G401 (cell line): ENCODE measurements at places on chromosomes 4 and X. TPM values are rescaled to one million over a fixed set of nuclear protein-coding genes. Genes with fewer than 3 reads are reported as not detected.

DNA sequence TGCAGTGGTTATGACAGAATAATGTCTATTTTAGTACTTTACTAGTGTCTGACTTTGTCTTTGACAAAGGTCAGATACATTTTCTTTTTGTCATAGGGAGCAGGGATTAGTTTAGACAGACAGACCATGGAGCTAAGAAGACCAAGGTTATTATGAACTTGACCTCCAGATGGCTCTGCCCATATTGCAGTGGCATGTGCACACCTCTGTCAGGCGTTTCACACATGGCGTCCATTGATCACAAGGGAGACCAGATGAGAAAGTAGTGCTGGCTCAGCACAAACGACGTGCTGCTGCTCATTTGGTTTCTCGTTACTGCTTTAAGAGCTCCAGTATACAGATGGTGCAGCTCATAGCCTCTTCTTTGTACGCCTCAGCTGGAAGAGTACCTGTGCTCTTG lies 56.3 kb upstream of the HPSE start:
- DNase-seq, result no peak

GRCh38 chr4:88846206-88846790 lies 148.7 kb upstream of the NAP1L5 start:
- no peak for DNase-seq

DNA sequence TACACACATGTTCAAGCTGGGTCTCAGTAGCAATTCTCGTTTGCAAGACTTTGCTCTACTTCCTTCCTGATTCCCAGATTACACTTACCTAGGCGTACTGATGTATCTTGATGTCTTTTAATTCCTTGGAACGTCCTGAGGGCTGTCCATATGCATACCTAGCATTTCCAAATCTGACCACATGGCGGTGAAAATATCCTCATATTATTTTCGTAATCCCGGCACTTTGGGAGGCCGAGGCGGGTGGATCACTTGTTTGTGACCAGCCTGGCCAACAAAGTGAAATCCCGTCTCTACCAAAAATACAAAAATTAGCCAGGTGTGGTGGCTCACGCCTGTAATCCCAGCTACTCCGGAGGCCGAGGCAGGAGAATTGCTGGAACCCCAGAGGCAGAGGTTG lies 1786.3 kb upstream of the TENM3 start:
- no peak for DNase-seq

DNA sequence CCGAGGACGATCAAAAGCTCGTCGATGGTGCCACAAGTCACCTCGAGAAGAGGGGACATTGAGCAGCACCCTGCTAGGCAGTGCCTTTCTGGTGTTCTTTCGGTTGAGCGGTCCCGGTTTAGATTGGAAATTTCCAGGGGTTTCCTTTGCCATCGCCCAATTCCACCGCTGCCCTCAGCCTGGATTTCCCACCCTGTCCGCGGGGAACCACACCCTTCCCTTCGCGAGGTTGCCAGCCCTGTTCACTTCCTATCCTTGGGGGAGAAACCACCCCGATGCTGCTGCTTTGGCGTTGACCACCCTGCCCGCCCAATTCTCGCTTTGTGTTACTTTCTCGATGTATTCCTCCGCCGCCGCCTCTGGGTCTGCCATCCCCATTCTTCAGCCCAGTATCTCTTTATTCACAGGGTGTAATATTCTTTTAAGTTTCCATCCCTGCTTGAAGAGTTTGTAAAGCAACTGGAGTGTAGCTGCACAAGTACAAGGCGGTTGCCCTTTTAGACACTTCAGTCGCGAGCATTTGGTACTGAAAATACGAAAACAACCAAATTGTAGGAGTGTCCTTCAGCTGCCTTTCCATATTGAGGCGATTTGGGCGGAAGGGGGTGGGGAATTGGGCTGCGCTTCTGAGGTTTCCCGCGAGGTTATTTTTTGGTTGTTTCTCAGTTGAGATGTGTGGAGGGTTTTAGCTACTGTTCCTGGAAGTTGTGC lies 1.1 kb downstream of the OGT start:
- peak; percentile 60 for DNase-seq

DNA sequence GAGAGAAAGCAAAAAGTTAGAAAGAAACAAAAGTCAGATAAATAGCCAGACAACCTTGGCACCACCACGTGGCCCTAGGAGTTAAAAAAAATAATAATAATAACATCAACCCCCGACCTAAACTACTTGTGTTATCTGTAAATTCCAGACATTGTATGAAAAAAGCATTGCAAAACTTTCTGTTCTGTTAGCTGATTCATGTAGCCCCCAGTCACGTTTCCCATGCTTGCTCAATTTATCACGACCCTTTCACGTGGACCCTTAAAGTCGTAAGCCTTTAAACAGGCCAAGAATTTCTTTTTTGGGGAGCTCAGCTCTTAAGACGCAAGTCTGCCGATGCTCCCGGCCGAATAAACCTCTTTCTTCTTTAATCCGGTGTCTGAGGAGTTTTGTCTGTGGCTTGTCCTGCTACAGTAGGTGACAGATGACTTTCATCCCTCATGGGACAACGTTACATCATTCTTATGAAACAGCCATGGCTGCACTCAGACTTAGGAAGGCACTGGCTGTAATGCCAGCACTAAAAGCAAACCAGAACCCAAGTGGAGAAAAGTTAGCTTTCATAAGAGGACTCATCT lies 520 bp downstream of the ACOX3 start:
- no peak for DNase-seq

DNA sequence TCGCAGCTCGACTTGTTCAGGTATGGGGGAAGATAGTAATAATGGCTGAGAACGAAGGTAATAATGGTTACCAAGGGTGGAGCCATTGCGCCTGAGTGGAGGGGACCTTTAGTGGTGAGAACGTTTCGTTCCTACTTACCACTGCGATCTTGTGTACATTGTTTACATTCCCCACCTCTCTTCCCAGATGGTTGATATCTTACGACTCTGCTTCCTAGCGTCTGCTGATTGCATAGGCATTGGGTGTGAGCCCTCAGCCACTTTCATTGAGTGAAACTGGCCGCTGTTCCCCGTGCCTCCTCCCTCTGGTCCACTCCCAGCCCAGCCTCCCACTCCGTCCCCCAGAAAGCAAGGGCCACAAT lies 850 bp downstream of the IGBP1 start:
- no peak for DNase-seq

GRCh38 chr4:37693450-37694190 lies 7.4 kb upstream of the RELL1 start:
- no peak for DNase-seq

- no peak for DNase-seq
These were observed 32.2 kb downstream of the ZCCHC12 start for GRCh38 chrX:118855681-118856310.

- DNase-seq, result no peak
These were observed 437.9 kb upstream of the MAOA start for GRCh38 chrX:43218198-43218597.

DNA sequence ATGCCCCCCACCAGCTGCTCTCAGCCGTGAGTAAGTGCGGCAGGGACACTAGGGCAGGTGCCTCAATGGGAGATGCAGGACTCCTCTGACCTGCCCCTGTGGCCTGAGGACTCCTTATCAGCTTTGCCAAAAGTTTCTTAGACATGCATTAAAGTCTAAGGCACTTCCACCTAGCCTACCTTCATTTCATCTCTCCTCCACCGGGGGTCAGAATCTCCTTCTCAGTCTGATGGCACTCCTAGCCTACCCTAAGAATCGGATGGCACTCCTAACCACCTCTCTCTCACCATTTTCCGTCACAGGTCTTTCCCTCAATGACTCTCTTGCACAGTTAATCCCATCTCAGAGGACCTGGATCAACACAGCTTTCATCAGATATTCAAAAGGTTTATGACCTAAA lies 85.9 kb downstream of the OTC start:
- DNase-seq, result no peak

GRCh38 chr4:103934178-103934789 lies 214.5 kb upstream of the TACR3 start:
- peak; percentile 43 for DNase-seq

DNA sequence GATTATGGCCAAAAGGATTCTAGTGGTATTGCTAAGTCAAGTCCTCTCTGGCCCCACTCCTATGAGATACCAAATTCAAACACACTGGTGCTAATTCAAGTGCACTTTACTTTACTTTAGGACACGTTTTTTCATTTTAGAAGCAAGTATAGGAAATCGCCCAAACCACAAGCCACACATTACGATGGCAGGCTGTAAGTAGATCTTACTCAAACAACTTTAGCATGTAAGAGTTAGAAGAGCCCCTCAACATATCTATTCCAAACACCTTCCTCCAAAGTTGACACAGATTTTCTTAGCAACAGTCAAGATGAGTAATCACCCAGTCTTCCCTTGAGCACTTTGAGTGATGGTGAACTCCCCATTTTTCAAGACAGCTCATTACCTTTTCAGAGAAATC lies 43.6 kb downstream of the DRD5 start:
- no peak for DNase-seq

DNA sequence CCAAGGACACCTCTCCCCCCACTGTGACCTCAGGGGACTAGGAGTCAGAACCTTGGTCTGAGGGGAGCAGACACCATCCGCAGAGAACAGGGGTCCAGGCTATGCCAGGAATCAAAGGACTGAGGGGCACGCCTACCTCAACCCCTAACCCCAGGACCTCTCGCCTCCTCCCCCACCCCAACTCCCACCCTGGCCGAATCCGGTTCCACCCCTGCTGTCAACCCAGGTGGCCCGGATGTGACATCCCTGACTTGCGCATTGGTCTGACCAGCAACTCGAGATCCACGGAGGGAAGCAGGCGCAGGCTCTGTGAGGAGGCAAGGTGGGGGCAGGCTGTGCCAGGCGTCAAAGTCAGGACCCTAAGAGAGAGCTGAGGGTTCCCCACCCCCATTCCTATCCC lies 468 bp upstream of the MAGEA4 start:
- DNase-seq, result no peak

- DNase-seq, result no peak
These were observed at the start of gene NSUN7 for GRCh38 chr4:40749717-40750460. NSUN7 (plus strand) TSS chr4:40749955; CDS start chr4:40750694, 739 bp downstream.

GRCh38 chr4:153623491-153623890 lies 60.6 kb upstream of the TLR2 start:
- DNase-seq, result no peak

DNA sequence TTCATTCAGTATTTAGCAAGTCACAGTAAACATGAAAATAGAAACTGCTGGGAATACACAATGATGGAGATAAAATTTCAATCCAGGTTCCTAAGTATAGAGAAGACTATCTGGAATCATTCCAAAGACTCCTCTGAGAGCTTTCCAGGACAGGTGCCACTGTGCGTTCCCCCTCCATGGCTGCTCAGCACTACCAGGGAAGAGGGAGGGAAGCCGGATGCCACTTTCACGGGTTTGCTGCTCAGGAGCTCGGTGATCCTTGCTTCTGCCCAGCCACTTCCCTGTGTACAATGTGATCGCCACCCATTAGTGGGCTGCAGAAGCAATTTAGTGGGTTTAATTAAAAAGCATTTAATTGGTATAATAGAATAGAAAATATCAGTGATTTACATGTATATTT lies 94.5 kb downstream of the FNIP2 start:
- DNase-seq, result peak; percentile 75

- DNase-seq, result no peak
These were observed 130.2 kb downstream of the AFF1 start for GRCh38 chr4:87065021-87065420.

- no peak for DNase-seq
These were observed 6.2 kb downstream of the TMEM131L start for GRCh38 chr4:153472122-153473037.

DNA sequence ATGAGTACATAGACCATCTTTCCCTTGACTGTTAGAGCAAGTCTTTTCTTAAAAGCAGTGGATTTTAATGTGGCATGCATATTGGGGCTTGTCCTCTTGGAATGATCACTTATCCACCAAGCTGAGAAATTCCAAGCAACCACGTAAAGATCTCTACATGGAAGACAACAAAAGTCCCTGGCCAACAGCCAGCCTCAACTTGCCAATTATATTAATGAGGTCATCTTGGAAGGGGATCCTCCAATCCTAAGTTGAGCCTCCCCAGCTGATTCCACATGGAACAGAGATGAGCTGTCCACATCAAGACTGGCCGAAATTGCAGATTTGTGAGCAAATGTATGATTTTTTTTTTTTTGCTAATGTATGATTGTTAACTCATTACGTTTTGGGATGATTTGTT lies 20.6 kb upstream of the FTHL17 start:
- DNase-seq, result no peak

DNA sequence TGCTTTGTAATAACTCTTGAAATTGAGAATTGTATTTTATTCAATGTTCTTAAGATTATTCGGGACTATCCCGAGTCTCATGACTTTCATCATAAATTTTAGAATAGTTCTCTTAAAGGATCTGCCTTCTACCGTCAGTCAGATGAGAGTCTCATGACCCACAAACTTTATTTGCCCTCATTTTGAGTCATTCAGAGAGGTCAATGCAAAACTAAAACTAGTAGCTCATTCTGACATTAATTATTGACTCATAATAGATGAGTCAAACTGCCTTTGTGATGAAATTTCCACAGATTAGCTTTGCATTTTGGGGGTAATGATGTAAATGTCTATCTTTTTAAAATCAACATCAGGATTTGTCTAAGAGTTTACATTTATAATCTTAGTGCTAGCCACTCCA lies 1527.3 kb downstream of the TECRL start:
- no peak for DNase-seq

DNA sequence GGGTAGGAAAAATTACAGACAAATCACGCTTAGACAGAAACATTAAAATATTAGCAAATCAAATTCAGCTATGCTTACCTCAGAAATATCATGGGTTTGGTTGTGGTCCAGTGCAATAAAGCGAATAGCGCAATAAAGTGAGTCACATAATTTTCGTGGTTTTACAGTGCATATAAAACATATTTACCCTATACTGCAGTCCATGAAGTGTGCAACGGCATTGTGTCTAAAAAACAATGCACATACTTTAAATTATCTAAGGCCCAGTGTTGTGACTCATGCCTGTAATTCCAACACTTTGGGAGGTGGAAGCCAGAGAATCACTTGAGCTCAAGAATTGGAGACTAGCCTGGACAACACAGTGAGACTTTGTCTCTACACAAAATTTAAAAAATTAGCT lies 195.7 kb upstream of the IL1RAPL1 start:
- DNase-seq, result no peak

Gene H2BW2
- not detected in 2 replicates for total RNA-seq

Gene BCORL1
- total RNA-seq, result 1.4 and 3.4 TPM in 2 replicates

Gene KCTD8
- total RNA-seq, result 0.12 TPM in 1 of 2 replicates, not detected in the other

Gene NXF3
- total RNA-seq, result not detected in 2 replicates

Gene PAGE4
- total RNA-seq, result not detected in 2 replicates

Gene EGFL6
- 3.7 and 9.5 TPM in 2 replicates for total RNA-seq

Gene ARHGAP6
- not detected in 2 replicates for total RNA-seq

Gene SHISA3
- total RNA-seq, result 3.7 and 6.1 TPM in 2 replicates

Gene TCEAL2
- not detected in 2 replicates for total RNA-seq

Gene CDKL5
- not detected in 2 replicates for total RNA-seq

Gene HSFX3
- not detected in 2 replicates for total RNA-seq

Gene DCAF4L1
- total RNA-seq, result not detected in 2 replicates

Gene OPN1MW2
- not detected in 2 replicates for total RNA-seq
